Stimulated activated CD8-positive, alpha-beta memory T cell treated with anti-CD3 and anti-CD28 coated beads, Interleukin-4, amount 100 ng/mL, for 1 hour (primary cell): ENCODE measurements at places on chromosomes 12 and 14.

DNA sequence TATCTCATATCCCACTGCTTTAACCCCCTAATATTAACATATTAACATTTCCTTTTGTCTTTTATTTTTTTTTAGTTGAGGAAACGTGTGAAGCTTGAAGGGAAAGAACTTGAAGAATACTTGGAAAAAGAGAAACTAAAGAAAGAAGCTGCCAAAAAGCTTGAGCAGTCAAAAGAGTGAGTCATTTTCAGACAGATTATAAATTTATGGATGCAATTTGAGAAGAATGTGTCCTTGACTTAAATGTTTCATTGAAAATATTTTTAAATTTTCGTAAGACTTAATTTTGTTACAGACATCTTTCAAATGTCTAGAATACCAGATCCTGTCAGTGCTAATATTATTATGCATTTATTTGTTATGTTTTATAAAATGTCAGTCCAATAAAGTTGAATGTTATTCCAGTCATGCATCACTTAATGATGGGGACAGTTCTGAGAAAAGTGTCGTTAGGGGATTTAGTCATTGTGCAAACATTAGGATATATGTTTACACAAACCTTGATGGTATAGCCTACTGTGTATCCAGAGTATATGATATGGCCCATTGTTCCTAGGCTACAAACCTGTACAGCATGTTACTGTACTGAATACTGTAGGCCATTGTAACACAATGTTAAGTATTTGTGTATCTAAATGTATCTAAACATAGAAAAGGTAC is 32.6 kb downstream of the CPSF2 start:
- DNase-seq: no peak

GRCh38 chr12:5479761-5480160 is 47.9 kb downstream of the NTF3 start:
- no peak for DNase-seq

DNA sequence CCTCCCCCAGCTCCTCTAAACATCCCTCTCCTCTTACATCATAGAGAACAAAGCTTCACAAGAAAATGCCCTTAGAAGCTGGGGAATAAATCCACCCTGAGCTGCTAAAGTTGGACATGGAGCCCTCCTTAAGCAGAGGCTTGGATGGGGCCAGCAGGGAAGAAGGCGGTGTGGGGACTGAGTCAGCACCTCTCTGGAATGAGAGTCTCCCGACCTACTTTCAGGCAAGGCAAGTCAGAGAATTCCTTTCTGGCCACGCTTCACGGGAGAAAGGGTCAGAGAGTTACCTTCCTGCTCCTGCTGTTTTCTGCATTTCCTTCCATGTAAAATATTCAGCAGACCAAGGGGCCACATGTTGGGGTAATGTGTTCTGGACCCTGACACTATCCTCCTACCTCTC is 113.3 kb upstream of the PRB2 start:
- DNase-seq: no peak

- DNase-seq: no peak
These were observed 396.2 kb downstream of the CCDC91 start for GRCh38 chr12:28586481-28586880.

GRCh38 chr14:103385929-103386712 is 906 bp downstream of the MARK3 start:
- DNase-seq: peak; percentile 13

DNA sequence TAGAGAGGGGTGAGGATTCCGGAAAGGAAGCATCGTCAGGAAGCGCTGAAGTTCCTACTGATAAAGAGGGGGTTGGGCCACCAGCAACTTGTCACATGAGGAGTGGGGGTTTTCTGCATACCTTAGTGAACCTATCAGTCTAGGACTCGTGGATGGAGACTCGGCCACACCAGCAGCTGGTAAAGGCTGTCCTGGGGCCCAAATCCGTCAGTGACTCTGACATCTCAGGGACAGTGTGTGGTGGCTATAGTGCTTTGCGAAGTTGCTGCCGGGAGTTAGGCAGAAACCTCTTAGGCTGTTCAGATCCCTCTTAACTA is 16.4 kb downstream of the RNASE2 start:
- DNase-seq: no peak

DNA sequence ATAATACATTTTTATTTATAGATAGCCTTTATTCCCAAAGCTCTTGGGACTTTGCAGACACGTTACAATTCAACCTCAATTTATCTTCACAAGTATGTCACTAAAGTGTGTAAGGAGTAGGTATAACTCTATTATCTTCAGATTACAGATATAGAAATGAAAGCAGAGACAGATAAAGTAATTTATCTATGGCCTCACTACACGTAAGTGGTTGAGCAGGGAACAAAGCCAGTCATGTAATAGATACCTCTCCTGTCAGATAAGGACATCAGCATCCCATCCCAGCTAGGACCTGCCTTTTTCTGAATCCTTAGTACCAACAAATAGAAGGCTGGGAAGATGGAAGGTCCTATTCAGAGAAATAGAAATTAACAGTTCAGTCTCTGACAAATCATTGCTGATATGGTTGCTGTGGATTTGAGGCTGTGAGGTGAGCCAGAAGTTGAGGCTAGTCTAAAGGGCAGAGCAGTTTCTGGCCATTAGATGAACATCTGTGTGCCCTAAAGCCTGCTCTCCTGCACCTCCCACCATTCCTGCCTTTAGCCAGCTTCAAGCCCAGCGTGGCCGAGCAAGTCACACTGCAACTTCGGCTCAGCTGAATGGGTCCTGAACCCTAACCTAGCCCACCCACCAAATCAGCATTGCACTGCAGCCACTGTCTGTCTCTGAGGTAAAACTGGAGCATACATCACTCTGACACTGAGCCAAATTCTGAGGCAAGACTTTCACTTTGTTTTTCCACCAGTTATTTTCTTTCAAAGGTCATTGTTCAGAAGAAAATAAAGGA is 71.1 kb upstream of the PLEKHA5 start:
- DNase-seq: no peak

GRCh38 chr14:39762576-39763401 is 330.6 kb upstream of the FBXO33 start:
- no peak for DNase-seq
